Liver (tissue), 10 donors: ENCODE measurements at places on chromosomes 16 and 17. TPM values are rescaled to one million over a fixed set of nuclear protein-coding genes. Genes with fewer than 3 reads are reported as not detected.
A peak's percentile ranks its signal among the peaks of the same experiment; 100 is the strongest.

- DNase-seq: no peak
Measured at GRCh38 chr16:85203462-85203813, 91.2 kb upstream of the CIBAR2 start.

The SUPT6H gene
- 59.1 TPM for total RNA-seq

- no peak for DNase-seq
Measured at GRCh38 chr16:85750827-85751697, at the start of gene C16orf74. Gene C16orf74 (minus strand): TSS chr16:85751096. CDS start chr16:85735217, 15,879 bp downstream.

GRCh38 chr16:24683847-24684493 is 45.5 kb upstream of the TNRC6A start:
- no peak for DNase-seq

DNA sequence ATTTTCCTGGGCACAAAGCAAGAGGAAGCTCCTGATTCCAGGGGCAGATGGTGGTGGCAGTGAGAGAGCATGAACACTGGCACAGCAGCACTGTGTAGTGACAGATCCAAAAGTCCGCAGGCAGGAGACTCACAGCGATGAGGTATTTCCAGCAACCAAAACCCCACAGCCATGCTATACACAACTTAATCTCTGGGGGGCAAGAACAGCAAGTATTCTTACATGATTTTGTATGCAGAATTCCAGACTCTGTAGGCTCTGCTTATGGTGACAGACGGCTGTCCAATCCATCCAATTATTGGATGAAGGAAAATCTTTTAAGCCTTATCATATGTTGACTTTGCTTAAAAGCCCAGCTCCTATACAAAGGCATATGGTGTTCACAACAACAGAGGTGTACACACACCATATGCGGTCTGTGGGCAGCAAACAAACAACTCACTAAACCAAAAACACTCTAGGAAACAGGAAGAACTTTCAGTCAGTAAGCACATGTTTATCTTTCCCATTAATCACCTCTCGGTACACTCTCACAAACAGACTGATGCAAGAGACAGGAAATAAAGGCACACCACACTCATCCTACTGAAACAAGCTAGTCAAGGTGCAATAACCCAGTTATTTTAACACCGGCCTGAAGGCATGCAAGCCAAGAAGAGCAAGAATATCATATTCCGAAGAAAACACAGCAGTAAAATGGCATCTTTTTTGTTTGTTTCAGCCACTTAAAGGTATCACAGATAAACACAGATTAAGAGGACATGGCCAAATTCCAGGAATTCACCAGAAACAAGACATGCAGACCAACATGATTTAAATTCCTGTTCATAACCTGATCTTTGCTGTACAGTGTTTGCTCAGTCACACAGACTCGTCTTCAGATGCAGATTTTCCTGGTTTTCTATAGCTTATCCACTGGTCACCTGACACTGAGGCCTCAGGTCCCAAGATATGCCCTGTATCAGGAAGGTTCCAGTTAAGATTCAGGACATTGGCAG is 47.8 kb downstream of the ERN1 start:
- DNase-seq: no peak

DNA sequence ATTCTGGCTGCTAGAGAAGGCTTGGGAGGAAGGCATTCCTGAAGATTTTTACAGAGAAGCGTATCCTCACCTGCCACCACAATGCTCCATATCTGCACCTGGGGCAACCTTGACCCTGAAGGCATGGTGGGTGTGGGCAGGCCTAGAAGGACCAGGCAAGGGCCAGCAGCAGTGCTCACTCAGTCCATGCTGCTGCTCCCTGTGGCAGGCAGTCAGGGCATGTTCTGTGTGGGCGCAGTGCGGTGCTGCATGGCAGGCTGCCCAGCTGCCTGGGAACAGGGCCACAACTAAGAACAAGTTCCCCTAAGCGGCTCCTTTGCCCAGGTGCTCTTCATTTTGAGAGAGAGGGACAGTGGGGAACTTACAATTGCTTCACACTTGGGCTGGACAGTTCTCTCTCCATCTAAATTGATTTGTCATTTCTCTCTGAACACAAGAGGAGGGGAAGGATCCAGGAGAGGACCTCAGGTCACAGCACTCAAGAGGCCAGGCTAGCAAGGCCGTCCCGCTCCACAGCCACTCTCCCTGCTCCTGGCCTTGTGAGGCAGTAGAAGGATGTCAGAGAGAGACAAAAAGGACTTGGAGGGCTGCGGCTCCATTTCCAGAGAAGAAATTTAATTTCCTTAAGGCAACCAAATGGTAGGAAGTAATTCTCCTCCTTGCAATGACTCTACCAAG is 158.8 kb downstream of the AATF start:
- no peak for DNase-seq

DNA sequence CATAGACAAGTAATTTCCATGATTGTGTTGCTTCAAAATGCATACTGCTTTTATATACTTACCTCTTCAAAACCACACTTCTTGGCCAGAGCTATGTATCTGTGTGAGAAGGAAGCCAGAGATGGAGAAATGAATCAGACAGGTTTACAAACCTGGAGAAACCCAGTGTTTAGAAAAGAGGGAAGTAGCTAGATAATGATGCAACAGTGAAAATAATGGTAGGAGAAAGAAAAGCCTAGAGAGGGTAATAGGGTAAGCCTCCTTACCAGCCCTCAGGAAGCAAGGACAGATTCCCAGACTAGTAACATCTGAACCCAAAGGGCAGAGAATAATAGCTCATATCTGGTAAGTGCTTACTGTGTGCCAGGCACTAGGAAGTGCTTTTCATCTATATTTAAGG is 250.3 kb upstream of the CDH11 start:
- DNase-seq: no peak

- no peak for DNase-seq
Measured at GRCh38 chr16:48452991-48453760, 68.0 kb upstream of the SIAH1 start.

The SETD6 gene
- total RNA-seq: 6.9 TPM

- DNase-seq: no peak
Measured at GRCh38 chr17:78474614-78475146, 96.2 kb downstream of the PGS1 start.

DNA sequence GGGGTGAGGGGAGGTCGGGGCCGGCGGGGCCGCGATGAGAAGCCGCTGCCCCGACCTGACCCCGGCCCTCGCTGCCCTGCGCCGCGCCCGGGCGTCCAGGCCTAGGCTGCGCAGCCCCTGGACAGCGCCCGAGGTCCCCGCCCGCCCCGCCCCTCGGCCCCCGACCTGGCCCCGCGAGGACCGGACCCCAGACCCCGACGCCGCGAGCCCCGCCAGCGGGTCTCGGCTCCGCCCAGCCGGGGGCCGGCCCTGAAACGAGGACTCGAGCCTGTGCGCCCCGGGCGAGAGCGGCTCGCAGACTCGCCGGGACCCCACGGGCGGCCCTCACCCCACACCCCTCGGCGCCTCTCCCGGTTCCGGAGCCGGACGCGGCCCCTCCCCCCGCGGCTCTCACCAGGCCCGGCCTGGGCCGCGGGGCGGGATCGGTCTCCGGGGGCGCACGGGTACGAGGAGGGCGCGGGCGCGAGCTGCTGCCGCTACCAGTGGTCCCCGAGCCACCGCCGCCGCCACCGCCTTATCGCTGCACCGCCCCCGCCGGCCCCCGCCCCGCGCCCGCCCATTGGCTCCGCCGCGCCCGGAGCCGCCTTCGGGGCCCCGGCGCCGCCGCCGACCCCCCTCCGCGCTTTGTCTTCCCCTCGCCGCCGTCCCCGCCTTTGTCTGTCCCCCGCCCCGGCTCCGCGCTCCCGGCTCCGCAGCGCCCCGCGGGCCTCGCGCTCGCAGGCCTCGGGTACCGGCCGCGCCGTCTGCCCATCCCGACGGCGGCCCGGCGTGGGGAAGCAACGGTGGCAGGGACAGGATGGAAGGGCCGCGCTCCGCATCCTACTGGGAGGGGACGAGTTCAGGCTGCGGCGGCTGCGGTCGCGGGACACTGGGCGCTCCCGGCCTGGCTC is at the start of gene LIMD2:
LIMD2 (minus strand) TSS at position 488 of the 890 bp plus-strand sequence. CDS start 827 bp downstream, outside the sequence.
- peak; percentile 57 for DNase-seq

DNA sequence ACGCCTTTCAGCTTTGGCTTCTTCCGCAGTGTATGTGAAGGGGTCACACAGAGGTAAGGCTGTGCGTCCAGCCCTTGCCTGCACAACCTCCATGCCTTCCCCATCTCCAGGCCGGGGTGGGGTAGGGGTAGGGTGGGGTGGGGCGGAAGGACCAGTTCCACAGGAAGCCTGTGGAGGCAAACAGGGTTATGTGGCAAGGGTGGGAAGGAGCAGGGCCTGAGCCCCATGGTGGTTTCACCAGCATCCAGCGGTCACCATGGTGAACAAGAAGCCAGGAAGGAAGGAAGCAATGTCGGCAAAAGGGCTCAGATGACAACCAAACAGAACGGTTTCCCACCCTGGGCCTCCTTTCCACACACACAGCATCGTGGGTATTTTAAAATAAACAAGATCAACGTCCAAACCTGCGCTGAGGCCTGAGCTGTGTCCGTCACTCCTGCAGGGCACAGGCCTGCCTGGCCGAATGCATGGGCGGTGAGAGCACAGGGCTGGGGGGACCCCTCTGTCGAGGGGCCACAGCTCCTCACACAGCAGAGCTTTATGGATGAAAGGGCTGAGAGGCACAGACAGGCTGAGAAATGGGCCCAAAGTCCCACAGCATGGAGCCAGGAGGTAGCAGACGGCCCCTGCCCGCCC is 80.5 kb downstream of the ZNF778 start:
- no peak for DNase-seq
